ENCODE measurements at places on chromosomes 11 and 22.
A peak's percentile ranks its signal among the peaks of the same experiment; 100 is the strongest.

DNA sequence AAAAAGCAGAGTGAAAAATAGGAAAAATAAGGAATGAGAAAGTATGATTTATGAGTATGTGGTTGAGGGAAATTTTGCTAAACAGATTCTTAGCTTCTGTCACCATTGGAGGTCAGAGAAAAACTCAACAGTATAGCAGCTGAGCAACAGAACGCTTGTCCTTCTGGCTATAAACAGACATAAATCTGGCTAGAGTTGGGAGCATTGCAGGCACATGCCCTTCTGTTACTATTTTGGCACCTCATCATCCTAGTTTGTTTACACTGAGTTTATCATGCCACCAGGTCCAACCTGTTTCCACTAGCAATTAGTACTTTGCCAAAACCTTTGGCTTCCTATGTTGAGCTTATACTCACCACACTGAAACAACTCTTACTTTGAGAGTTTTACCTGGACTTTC, 6.9 kb downstream of the UBE4A start:
- no peak for DNase-seq

DNA sequence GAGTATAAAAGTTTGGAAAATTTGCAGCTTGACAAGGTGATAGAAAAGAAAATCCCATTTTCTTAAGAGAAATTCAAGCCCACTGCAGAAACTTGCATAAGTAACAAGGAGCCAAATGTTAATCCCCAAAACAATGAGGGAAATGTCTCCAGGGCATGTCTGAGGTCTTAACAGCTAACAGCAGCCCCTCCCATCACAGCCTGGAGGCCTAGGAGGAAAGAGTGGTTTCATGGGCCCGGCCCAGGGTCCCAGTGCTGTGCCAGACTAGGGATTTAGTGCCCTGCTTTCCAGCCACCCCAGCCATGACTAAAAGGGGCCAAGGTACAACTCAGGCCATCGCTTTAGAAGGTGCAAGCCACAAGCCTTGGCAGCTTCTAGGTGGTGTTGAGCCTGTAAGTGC, 123.7 kb upstream of the TRPC6 start:
- DNase-seq: no peak

GRCh38 chr22:35526333-35526979, 14.2 kb upstream of the RASD2 start:
- no peak for DNase-seq

GRCh38 chr22:17431179-17431578, 61.9 kb downstream of the CECR2 start:
- no peak for DNase-seq

- no peak for DNase-seq
These were observed 114.7 kb downstream of the BUD13 start for GRCh38 chr11:116657842-116658825.

GRCh38 chr11:69000831-69001242, 12.2 kb downstream of the MRGPRF start:
- DNase-seq: no peak

DNA sequence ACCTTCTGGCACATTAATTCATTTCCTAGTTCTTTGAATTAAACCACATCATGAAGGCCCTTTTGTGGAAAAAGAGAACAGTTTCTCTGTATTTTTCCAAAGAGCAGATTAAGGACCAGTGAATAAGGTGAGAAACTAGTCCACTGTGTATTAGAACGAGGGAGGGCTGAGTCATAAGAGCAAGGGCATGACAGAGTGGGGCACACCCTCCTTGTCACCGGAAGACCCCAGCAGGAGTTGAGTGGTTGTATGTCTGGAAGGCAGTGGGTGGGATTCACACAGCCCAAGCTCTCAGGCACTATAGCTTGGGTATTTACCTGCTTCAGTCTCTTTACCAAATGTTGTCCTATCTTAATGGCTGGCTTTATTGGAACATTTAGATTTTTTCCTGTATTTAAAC, 86.8 kb downstream of the BMAL1 start:
- DNase-seq: no peak

- no peak for DNase-seq
These were observed 30.0 kb upstream of the POU2AF1 start for GRCh38 chr11:111408789-111409727.

- DNase-seq: no peak
These were observed 1.7 kb upstream of the EIF4ENIF1 start for GRCh38 chr22:31491218-31491962.

DNA sequence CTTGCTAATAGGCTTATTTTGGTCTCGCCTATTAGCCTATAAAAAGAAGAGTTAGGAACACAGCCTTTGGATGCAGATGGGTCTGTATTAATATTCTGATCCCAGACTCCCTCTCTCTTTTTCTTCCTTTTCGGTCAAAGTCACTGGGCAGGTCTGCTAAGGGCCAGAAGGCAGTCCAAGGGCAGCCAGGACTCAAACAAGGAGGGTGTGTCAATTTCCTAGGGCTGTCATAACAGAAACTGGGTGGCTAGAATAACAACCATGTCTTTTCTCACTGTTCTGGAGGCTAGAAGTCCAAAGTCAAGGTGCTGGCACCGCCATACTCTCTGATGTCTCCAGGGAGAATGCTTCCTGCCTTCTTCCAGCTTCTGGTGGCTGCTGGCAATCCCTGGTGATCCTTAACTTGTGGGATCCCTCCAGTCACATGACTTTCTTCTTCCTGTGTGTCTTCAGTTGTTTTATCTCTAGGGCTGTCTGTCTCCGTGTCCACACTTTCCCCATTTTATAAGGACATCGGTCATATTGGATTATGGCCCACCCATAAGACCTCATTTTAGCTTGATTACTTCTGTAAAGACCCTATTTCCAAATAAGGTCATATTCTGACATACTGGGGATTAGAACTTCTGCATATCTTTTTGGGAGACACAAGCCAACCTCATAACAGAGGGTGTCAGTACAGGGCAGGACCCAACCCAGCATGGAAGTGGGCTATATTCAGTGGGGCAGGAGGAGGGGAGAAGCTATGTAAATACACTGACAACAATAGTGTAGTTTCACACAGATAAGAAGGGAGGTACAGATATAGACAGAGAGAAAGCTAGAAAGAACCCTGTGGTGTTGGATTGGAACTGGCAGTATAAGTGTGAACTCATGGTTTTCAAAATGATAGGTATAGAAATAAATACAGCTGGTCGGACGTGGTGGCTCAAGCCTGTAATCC, 5.9 kb upstream of the CSF2RB start:
- DNase-seq: no peak

GRCh38 chr11:65776710-65777141, 4.0 kb downstream of the AP5B1 start:
- DNase-seq: no peak

DNA sequence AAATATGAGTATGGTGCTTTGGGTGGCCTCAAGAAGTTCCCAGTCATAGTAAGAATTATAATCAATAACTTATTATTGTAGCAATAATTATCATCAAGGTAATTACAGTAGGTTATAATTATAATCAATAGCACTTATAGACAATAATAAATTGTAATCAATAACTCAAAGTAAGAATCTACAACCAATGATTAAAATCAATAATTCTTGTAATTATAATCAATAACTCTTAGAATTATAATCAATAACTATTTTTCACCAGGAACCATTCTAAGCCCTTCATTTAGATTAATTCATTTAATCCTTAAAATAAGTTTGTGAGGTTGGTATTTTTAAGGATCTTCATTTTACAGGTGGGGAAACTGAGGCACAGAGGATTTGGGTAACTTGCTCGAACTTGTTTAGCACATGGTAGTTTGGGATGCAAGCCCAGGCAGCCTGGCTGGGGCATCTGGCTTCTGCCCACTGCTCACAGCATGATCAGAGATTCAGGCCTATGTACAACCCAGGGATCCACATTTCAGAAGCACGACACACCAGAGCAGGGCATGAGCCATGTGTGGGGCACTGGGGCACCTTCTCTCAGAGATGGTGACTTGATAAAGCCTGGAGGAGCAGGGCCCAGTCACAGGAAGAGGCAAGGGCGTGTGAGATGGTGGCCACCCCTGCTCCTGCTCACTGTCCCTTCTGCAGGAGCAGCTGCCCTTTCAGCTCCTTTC, 46.6 kb downstream of the SLC1A2 start:
- DNase-seq: no peak

- DNase-seq: no peak
These were observed 46.1 kb upstream of the RFPL3 start for GRCh38 chr22:32311551-32312071.

DNA sequence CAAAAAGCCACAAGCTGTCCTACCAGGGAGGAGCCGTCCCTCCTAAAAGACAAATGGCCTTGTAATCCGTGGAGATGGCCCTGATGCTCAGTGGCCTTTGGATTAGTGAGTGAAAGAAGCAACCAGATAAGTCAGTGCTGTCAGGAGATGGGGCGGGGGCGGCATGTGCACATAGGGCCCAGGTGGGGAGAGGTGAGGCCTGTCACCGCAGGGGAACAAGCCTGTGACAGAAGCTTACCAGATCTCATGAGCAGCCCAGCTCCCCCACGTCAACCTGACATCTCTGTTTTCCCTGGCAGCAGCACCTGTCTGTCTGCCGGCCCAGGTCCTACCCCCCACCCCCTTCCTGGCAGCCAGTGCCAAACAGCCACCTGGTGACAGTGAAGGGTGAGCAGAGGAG, 162.6 kb downstream of the BUD13 start:
- peak; percentile 93 for DNase-seq

- DNase-seq: peak; percentile 11
These were observed 936 bp downstream of the BRD1 start for GRCh38 chr22:49826603-49827270.

DNA sequence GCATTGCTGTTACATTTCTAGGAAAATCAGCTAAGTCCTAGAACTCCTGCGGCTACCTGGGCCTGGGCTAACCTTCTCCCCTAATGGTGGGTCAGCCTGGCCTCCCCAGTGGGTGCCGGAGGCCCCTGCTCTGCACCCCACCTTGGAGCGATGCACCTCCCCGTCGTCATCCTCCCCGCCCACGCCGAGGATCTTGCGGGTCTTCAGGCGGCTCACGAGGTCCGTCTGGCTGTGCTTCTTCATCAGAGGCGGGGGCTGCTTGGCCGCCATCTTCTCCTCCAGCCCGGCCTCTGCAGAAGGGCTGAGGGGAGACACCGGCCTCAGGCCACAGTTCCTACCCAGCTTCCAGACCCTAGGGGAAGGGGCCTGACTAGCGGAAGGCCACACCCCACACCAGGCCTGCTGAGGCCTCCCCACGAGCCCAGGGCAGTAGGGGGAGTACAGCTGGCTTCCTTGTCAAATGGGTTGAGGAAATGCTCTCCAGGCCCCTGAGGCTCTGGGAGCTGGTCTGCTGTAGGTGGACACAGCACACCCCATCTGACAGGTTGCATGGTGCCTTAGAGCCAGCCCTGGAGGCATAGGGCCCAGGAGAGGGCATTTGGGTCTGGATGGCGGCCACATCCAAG, 12.5 kb downstream of the TP53I11 start:
- no peak for DNase-seq

DNA sequence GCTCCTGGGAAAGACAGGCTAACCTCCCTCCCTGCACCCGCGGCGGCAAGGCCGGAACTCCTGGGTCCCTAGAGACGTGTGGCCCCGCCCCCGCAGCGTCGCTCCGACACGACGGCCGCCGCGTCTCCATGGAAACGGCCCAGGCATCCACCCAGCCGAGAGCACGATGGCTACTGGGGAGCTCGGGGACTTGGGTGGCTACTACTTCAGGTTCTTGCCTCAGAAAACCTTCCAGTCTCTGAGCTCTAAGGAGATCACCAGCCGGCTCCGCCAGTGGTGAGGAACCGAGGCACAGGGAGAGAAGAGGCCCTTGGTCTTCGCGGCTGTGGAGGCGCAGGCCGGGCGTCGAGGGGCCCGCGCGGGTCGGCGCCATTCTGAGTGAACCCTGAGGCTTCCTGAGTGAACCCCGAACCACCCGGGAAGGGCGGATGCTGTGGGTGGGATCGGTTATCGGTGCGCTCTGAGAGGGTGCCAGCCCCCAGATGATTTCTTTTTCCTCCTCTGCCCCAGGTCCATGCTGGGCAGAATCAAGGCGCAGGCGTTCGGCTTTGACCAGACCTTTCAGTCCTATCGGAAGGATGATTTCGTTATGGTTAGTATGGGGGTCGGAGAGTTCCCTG, at the start of gene CFAP300:
Gene CFAP300, plus strand, starts transcription at position 133 of the 620 bp plus-strand sequence. Its CDS starts 34 bp downstream, at position 167.
- peak; percentile 88 for DNase-seq

GRCh38 chr11:31810779-31811647, at the start of gene PAX6:
Gene PAX6, minus strand, starts transcription at chr11:31811322. Its CDS starts 4,911 bp downstream, at chr11:31806411.
- peak; percentile 97 for DNase-seq

- DNase-seq: no peak
These were observed 9.3 kb downstream of the TENM4 start for GRCh38 chr11:79431535-79431934.

- no peak for DNase-seq
These were observed 22.6 kb downstream of the ARHGEF17 start for GRCh38 chr11:73330569-73331093.

GRCh38 chr11:10564696-10565318, 3.7 kb downstream of the LYVE1 start:
- DNase-seq: no peak

GRCh38 chr11:17197431-17197898, 10.3 kb downstream of the PIK3C2A start:
- DNase-seq: no peak

DNA sequence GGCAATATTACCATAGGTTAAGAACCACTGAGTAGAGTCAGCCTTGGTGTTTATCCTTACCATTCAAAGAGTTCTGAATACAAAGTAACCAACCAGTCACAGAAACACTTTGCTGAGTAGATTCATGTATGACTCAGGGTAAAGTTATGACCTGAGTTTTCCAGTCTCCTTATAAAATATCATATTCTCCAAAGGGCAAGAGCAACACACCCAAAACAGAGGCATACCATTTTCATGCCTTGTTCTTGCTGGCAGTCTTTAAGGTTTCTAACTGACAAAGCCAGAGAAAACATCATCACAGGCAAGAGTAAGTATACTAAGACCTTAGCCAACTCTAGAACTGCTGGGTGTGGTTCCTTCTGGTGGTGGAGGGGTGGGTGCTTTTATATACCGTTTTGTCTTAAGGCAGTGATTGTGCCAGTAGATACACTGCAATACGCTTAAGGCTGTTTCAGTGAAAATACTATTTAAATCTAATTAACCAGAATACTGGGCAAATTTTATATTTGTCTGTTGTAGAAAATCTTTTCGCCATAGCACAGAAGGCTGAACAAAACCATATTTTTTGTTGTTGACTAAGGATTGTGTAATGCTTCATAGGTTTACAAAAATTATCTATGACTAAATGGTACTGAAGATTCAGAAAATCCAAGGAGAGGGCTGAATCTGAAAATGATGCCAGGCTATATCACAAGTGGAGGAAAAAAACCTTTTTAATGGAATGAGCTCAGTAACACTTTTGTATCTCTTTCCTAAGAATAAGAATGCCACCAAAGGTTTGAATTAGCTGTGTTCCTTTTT, 3.0 kb downstream of the ATL3 start:
- DNase-seq: no peak
